ENCODE measurements at places on chromosomes 6 and 20.

DNA sequence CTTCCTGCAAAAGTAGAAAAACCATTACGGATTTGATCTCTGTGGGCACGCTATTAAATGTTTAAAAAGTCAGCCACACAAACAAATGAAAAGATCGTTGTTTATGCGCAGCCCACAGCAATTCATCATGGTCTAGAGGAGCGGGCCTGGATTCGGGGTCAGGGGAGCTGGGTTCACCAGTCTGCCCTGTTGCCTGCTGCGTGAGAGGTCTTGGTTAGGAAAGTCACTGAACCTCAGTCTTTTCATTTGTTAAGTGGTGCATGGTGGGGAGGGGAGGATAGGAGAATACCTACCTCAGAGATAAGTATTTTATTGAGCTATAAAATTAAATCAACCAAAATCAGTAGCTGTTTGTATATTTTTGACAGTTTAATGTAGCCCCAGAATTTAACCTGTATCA lies 47.3 kb upstream of the FYN start:
- DNase-seq, result no peak

- DNase-seq, result no peak
Observed at GRCh38 chr6:138099832-138100231, 7.4 kb downstream of the PERP start.

- no peak for DNase-seq
Observed at GRCh38 chr20:44743916-44744655, 1.6 kb upstream of the KCNK15 start.

DNA sequence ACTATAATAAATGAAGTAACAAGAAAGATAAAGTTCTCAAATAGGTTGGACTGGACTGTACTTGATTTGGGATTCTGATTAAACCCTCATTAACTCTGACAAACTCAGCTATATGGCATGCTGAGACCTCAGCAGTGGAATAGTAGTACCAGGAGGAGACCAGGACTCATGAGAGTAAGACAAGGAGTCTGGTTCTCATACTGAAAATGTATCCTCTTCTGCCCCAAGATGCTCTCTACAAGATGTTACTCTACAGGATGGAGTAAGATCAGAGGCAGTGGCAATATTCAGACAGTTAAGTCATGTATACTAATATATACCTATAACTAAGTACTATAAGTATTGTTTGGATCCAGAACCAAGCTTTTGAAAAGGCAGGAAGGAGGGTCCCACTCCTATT lies 31.9 kb upstream of the SYNCRIP start:
- no peak for DNase-seq

- DNase-seq, result no peak
Observed at GRCh38 chr6:158627940-158628211, 16.7 kb downstream of the DYNLT1 start.

- no peak for DNase-seq
Observed at GRCh38 chr6:44225579-44226325, 2.4 kb downstream of the SLC29A1 start.

DNA sequence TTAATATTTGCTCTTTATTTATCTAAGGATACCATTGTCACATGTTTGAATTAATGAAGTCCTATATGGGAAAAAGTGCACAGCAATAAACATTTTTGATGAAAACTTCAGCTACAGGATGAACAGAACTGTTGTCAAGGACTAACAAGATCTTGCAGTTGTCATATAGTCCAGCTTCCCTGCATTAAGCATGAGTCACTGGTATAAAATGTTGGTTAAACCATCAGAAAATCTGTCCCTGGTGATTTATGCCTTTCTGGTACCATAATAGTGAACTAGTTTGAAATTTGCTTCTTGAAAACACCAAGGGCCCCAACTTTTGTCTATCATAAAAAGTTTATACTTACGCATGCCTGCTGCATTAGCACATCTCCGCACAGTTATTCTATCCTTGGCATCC lies 60.4 kb upstream of the RSPO3 start:
- no peak for DNase-seq

DNA sequence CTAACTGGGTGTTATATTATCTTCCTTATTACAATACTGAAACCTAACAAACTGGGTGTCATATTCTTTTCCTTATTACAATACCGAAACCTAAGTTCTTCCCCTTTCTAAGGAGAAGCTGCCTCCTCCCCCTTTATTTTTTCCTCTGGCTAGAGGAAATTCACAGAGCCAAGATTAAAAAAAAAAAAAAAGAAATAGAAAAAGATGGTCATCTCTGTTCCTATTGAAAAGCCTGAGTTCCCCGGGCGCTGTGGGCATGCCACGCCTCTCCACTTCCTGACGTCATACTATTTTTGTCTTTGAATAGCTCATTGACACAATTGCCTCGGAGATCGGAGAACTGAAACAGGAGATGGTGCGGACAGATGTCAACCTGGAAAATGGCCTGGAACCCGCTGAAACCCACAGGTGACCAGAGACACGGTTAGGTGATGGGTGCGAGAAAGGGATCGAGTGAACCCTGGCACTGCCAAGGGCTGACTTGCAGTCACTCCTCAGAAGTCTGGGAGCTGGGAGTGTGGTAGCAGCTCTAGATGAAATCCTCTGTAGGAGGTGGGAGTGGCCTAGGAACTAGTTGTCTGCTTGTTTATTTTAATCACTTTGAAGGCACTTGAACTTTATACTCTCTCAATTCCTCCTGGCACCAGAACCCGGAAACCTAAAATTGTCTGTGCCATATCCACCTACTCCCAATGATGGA lies 82.2 kb upstream of the NAA20 start:
- no peak for DNase-seq

DNA sequence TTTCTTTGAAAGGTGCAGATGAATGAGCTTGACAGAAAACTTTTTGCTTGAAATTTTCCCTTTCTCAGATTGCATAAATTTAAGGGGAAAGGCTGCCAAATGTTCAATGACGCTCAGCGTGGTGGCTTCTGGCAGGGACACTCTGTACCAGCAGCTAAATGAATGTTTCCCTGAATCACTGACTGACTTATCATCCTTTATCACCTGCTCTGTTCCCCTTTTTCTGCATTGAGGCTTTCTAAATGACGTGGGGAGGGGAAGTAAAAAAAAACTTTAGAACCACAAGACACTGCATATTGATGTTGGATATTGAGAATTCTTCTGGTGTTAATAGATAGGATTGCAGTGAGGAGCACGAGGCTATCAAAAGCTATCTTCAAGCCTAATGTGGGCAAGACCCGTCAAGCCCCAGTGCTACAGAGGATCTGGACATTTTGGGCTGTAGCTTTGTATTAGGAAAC lies 46.9 kb upstream of the ENPP5 start:
- no peak for DNase-seq

- peak; percentile 60 for DNase-seq
Observed at GRCh38 chr6:7978736-7979135, 68.1 kb upstream of the TXNDC5 start.

DNA sequence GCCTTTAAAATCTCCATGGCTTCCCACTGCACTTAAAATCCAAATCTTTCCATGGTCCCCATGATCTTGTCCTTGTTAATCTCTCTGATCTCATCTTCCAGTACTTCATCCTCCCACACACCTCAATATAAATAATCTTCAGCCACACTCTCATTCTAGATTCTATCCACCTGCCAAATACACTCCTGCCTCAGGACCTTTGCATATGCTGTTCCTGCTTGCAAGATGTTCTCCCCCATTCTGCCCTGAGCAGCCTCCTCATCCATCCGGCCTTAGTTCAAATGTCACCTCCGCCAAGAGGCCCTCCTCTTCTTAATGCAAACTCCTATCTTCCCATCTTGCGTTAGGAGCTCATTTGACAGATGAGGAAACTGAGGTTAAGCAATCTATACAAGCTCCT lies 77.4 kb downstream of the PREX1 start:
- no peak for DNase-seq

DNA sequence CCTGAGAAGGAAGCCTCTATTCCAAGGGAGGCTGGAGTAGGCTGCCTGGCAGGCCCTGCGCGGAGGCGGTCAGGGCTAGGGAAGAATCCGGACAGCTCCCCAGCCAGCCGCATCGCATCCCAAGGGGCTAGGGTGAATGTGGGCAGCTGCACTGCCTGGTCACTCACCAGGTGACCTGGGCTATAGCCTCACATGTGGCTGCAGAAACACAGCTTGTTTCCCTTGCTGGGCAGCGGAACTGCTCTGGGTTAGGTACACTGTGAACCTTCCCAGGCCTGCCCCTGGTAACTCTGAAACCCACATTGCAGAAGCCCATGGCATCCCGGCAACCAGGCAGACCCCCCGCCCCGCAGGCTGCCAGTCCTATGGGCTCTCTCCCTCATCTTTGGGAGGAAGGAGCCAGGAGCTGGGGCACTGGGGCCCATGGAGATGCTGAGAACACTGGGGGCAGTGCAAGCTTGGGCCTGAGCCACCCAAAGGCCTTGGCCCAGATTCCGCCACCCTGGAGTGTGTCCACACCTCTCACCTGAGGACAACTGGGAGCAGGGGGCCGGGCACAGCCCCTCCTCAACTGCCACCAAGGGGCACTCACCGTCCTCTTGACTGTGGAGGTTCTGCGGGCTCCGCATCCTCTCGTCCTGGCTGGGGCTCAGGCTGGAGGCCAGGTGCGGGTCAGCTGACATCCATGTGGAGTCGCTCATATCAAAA lies 111.0 kb downstream of the NOL4L start:
- no peak for DNase-seq

- no peak for DNase-seq
Observed at GRCh38 chr6:35078226-35078850, 62.8 kb downstream of the TCP11 start.

DNA sequence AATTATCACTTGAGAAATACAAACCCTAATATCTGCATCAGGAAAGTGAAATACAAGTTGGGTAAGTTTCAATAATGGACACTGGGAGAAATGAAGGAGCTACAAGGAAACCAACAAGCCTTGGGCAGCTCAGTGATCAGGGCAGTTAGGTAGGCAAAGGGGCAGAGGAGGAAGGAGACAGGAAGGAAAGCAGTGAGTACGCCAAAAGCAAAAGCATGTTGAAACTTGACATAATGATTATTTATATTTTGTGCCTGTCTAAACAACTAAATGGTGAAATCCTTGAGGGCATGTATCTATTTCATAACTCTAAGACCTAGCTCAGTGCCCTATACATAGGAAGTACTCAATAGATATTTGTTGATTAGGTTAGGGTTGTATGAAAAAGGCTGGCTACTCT lies 23.3 kb downstream of the PXT1 start:
- no peak for DNase-seq

DNA sequence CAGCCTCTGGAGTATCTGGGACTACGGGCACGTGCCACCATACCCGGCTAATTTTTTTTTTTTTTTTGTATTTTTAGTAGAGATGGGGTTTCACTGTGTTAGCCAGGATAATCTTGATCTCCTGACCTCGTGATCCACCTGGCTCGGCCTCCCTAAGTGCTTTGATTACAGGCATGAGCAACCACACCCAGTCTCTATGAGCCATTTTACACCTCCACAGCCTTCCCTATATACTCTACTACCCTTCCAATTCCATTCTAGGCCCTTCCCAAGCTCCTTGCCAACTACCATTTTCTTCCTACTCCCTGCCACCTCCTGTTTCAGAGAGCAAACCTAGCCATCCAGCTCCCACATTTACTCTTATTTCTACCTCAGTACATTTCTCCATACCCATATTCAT lies 7.7 kb upstream of the HLA-DMA start:
- DNase-seq, result no peak

GRCh38 chr20:44955270-44955669 lies 4.9 kb downstream of the TOMM34 start:
- no peak for DNase-seq

DNA sequence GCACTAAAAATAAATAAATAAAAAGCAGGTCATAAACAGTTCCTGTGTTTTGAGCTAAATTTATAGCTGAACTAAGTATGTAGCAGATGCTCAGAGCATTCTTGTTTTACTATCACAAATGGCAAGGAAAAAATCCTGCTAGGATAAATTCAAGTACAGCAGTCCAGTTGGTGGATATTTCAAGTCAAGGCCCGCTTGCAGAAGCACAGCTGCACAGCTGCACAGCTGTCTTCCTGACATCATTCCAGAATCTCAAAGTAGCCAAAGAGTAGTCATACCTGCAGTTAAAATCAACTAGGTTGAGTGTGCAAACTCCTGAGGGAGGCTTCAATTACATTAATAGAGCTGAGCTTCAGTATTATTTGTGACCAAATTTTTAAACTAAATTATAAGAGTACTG lies 297.7 kb upstream of the MANEA start:
- no peak for DNase-seq

DNA sequence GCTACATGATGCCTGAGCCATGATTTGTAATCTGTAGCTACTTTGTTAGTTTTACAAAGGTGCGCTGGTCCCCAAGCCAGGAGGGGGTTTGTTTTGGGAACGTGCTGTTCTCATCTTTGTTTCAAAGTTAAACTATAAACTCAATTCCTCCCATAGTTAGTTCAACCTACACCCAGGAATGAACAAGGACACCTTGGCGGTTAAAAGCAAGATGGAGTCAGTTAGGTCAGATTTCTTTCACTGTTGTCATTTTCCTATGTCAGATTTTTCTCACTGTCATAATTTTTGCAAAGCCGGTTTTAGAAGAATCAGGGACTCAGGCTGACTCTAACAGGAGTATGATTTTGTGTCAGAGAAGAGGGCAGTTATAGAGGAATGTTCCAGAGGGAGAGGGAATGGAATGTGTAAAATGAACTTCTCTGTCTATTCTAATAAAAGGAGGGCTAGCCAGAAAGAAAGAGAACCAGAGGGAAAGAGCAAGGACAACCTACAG lies 2.3 kb upstream of the GMPR start:
- DNase-seq, result no peak

GRCh38 chr6:45986746-45987274 lies 28.9 kb downstream of the CLIC5 start:
- DNase-seq, result no peak

DNA sequence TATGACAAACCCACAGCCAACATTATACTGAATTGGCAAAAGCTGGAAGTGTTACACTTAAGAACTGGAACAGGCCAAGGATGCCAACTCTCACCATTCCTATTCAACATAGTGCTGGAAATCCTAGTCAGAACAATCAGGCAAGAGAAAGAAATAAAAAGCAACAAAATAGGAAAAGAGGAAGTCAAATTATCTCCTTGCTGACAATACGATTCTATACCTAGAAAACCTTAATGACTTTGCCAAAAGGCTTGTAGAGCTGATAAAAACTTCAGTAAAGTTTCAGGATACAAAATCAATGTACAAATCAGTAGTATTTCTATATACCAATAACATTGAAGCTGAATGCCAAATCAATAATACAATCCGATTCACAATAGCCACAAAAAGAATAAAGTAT lies 32.4 kb downstream of the OR5V1 start:
- no peak for DNase-seq

GRCh38 chr20:9179867-9180266 lies 111.0 kb downstream of the PLCB4 start:
- no peak for DNase-seq

DNA sequence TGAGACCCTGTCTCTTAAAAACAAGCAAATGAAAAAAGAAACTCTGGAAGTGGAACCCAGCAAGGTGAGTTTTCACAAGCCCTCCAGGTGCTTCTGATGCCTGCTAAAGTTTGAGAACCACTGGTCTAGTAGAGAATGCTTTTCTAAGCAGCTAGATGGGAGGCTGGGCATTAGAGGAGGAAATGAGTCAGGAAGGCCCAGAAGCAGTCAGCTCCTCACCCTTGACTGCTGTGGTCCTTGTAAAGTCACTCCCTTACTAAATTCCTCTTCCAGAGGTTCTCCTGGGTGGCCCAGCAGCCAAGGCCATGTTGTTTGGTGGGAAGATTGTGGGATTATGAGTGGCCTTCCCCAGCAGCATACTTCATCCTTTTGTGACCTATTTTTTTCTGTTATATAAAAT lies 52.0 kb upstream of the FYN start:
- no peak for DNase-seq
